ENCODE measurements at places on chromosomes 2 and 18.

DNA sequence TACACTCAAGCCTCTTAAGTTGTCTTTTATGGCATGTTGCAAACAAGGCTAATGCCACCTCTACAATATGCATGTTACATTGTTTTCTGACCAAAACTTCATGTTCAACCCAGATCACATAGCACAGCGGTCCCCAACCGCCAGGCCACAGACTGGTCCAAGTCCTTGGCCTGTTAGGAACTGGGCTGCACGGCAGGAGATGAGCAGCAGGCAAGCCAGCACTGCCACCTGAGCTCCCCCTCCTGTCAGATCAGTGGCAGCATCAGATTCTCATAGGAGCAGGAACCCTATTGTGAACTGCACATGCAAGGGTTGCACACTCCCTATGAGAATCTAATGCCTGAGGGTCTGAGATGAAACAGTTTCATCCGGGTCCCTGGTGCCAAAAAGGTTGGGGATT is 324.8 kb upstream of the CHAC2 start:
- no peak for DNase-seq

DNA sequence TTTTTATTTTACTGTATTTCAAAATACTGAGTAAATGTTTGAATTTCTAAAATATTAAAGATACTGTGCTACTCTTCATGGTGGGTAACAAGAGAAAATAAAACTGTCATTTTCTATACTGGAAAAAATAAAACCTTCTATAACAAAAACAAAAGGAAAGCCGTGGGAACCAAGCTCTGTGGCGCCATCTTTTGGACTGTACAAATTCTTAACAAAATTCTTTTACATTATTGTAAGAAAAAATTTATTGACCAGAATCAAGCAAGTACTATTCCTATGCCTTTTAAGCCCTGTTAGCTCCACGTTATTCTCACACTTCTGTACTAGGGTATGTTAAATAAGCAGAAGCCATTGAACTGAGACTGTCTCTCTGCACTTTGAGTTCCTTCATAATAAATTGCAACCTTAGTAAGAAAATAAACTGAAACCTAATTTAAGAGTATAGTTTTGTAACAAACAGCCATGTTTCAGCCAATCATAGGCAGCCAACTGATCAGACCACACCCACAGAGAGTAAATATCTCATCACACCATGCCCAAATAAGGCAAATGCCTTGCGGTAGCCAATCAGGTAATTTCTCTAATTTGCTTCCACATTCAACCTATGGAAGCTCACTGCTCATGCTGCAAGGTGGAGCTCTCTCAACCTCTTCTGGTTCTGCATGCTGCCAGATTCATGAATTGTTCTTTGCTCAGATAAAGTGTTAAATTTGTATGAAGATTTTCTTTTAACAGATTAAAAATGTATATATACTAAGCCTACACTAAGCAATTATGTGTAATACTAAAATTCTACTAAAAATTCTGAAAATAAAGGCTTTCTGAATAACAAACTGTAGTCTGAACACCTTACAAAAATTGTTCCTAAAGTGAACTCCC is 42.2 kb downstream of the HIBCH start:
- no peak for DNase-seq

- DNase-seq: no peak
Measured at GRCh38 chr2:1868683-1869141, 124.4 kb upstream of the PXDN start.

DNA sequence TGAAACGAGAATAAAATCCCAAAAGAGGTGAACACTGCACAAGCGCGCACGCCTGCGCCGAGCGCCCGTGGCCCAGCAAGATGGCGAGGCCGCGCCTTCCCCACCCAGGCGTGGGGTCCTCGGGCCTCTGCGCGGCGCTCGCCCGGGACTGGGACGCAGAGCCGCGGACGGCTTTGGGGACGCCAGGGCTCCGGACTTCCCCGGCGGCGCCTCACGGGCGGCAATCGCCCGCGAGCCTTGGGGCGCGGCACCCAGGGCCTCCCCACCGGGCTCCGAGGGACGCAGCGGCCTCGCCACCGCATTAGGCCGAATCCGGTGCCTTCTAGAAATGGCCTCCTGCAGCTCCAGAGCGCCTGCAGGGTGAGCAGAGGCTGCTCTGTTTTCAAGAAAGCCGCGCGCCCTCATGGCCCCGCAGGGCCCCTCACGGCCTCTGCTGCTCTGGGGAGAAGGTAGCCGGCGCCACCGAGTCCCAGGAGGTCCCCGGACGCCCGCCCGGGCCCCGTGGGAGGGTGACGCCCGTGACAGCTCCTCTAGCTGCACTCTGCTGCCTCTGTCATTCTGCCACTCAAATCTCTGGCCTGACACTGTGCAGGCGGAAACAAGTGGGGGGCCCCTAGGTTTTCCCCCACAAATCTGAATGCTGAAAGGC is 35.9 kb upstream of the POMC start:
- DNase-seq: no peak

DNA sequence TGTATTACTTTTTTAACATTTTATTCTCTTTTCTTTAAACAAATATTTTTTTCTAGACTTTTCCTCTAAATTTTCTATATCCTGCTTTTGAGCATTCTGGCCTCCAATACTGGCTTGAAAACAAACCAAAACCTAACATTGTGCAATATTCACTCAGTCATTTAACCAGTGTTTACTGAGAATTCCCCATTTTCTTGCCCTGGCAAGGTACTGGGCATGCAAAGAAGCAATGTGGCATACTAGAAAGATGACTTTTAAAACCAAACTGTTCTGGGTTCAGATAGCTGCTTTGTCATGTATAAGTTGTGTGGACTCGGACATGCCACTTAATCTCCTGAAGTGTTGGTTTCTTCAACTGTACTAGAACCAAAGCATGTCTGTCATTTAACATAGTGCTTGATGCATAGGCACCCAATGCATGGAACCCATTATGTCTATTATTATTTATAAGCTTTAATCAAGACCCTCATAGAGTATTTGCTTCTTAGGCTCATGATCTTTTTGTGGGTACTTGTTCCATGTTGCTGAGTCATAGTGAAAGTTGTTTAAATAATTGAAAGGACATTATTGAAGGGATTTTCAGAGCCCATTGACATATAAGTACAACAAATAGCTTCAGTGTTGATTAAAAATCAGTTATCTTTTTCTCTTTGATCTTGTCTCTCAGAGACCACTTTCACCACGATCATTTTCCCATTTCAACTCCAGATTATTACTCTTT is 185.4 kb upstream of the OSR1 start:
- no peak for DNase-seq

- DNase-seq: no peak
Measured at GRCh38 chr2:32706815-32707579, 79.1 kb downstream of the TTC27 start.

GRCh38 chr2:114400890-114401289 is 41.6 kb upstream of the DPP10 start:
- DNase-seq: no peak

DNA sequence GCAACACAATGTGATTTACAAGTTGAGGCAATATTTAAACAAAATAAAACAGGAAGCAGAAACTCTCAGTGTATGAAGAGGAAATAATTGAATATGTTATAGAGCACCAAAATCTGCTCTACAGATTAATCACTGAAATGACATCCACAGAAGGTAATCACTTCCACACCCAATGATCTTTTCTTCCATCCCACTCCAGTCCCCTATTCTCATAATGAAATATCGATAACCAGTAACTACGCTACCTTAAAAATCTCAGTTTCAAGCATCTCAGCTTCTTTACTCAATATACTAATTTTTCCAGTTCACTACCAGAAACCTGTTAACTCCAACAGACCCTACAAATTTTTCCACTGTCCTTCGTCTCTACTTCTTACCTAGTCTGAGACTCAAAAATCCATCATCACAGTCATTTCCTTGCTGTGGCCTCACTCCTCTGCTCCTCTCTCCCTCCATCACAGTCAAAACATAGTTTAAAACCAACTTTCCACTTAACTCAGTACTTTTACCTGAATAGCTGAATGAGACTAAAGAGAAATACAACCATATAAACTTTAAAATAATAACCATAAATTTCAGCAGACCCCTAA is 67.1 kb downstream of the MEMO1 start:
- DNase-seq: no peak

GRCh38 chr2:101205521-101206479 is 46.9 kb upstream of the CNOT11 start:
- DNase-seq: peak; percentile 69

GRCh38 chr18:77608807-77609206 is 359.2 kb downstream of the GALR1 start:
- no peak for DNase-seq

- DNase-seq: no peak
Measured at GRCh38 chr2:225013425-225014365, 28.6 kb downstream of the DOCK10 start.

- no peak for DNase-seq
Measured at GRCh38 chr2:121099329-121100290, 185.4 kb downstream of the TFCP2L1 start.

DNA sequence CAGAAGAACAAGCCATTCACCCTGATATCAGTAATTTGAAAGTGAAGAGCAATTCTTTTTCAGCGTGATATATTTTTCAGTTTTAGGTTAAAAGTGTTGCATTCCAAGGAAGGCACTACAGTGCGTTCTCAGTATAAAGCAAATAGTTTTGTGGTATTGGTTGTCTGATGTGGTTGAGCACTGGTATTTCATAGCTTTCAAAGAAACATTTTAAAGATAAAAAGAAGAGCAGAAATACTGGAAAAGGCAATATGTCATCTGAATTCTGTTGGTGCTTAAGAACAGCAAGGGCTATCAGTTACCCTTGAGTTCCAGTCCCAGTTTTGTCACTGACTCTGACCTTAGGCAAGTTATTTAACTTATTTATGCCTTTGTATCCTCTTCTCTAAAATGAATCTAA is 191.6 kb downstream of the BABAM2 start:
- DNase-seq: no peak

- no peak for DNase-seq
Measured at GRCh38 chr2:65033178-65033577, 23.0 kb upstream of the CEP68 start.

All from activated effector memory CD4-positive, alpha-beta T cell treated with anti-CD3 and anti-CD28 coated beads, Interleukin-2, amount 50 U/mL, for 16 hours (primary cell).